Dermis blood vessel endothelial cell (primary cell): ENCODE measurements at places on chromosomes 4 and X. TPM values are rescaled to one million over a fixed set of nuclear protein-coding genes. Genes with fewer than 3 reads are reported as not detected.

PHF8 gene
- 35.4 and 39.7 TPM in 2 replicates for total RNA-seq

GRCh38 chr4:1011666-1012033, 224 bp downstream of the FGFRL1 start:
- DNase-seq: no peak

DNA sequence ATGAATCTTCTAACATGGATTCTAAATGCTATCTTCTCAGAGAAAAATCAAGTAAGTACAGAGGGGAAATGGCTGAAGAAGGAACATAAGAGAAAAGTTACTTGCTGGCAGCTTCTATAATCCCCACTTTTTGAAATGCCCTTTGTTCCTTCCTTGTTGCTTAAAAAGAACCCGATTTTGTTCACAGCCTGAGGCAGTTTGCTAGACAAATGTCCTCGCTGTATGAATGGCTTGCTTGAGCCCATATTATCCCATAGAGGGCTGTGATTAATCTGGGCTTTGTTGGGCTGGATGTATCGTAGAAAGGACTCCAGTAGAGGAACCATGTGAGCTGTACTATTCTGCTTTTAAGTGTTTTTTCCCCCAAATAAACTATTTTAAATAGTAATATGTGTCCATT, 134.3 kb upstream of the FGF13 start:
- no peak for DNase-seq

DNA sequence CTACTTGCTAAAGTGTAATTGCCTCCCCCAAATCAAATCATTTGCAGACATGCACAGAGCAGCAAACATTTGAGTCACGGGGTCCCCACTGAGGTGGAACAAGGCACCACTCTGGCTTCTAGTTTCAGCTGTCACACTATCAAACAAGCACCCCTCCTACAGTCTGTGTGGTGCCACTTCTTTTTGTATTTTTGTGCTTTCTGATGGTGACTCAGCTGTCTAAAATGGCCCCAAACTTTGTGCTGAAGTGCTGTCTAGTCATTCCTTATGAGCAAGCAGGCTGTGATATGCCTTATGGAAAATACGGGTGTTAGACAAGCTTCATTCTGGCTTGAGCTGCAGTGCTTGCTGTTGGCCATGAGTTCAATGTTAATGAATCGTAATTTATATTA, 15.4 kb downstream of the IGFBP7 start:
- peak; percentile 35 for DNase-seq

DNA sequence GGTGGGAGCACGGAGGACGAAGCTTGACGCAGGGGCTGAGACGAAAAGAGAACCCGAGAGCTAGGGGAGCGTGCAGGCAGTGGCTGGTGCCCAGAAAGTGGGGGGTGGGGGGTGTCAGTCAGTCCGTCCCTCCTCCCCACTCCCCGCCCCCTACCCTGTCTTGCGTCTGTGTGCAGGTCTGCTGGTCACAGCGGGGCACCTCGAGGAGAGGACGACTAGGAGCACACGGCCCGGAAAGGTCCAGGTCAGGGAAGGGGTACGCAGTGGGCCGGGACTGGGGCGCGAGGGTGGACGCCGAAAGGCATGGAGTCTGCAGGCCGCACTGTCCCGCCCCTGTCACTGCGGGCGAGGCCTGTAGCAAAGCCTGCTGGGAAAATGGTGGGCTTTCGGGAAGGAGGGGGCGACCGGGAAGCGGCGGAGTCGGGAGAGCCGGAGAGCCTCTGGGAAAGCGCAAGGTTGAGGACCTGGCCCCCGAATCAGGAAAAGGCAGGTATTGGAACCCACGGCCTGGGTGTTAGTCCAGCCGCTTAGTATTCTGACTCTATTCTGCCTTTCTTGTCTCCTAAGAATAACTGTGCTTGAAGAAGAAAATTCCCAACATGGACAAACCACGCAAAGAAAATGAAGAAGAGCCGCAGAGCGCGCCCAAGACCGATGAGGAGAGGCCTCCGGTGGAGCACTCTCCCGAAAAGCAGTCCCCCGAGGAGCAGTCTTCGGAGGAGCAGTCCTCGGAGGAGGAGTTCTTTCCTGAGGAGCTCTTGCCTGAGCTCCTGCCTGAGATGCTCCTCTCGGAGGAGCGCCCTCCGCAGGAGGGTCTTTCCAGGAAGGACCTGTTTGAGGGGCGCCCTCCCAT, 769 bp downstream of the TCEAL1 start:
- peak; percentile 77 for DNase-seq

DNA sequence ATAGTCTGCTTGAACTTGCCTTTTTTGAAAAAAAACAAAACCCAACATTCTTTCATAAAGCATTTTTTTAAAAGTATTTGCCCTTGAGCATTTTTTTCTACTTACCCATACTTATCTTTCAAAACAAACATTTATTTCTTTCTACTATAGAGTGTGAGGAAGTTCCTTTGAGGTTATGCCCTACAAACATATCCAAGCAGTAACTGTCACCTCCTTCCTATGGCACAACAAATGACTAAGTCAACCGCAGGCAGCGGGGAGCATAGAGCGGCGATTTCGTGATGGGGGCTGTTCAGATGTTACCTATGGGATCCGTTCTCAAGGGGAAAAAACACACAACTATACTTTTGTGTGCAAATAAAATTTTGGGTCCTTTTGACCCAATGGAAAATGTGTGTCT, 19.4 kb downstream of the SPRY1 start:
- peak; percentile 34 for DNase-seq

GRCh38 chrX:104343428-104344129, 88.8 kb upstream of the ESX1 start:
- peak; percentile 86 for DNase-seq

DNA sequence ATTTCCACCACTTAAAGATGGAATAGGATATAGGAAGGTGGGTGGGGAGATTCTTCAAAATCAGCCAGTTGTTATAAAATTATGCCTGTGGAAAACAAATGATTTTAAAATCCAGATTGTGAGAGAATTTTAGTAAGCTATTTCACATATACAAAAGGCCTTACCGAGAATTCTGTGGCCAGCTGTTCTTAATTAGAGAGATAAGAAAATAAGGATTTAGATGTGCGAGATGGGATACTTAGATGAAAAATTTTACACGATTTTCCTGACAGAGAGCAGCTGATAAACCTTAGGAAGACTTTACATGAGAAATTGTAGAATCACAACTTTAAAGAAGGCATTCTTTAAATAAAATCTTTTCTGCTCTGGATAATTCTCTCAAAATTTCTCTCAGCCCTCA, 94.5 kb upstream of the IQCM start:
- no peak for DNase-seq

DNA sequence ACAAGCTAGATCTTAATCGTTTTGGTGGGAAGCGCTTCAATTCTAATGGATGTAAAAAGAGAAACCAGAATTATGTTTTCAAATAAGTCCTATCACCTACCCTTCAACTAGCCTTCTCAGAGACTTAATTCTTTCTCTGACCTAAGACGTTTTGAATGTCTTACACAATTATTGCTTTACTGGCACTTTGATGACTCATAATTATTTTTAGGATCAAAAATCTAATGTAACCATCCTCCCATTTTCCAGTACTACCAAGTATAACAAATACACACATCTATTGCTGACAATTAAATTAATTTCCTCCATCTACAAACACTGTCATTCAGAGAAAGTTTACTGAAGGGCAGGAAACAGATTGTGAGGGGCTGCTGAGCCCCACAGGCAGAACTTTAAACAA, 108.6 kb downstream of the PPP3CA start:
- DNase-seq: peak; percentile 51

DNA sequence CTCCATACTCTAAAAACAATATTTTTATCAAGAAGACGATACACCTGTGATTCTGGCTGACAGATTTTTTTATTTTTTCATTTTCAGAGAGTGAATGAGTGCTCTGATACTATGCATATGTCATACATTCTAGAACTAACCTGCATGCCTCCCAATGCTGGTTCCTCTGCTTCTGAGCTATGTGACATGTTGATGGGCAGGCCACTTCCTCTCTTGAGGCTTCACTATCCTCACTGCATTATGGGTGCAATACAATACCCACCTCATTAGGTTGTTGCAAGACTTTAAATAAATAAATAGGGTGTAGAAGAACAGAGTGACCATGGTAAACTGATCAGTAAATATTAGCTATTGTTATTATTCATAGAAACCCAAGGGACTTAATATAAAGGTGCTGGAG, 408.3 kb downstream of the HNRNPD start:
- no peak for DNase-seq

- DNase-seq: no peak
Observed at GRCh38 chrX:24483596-24483995, 18.5 kb downstream of the PDK3 start.

GRCh38 chr4:76806346-76806745, 91.6 kb downstream of the SOWAHB start:
- no peak for DNase-seq

DNA sequence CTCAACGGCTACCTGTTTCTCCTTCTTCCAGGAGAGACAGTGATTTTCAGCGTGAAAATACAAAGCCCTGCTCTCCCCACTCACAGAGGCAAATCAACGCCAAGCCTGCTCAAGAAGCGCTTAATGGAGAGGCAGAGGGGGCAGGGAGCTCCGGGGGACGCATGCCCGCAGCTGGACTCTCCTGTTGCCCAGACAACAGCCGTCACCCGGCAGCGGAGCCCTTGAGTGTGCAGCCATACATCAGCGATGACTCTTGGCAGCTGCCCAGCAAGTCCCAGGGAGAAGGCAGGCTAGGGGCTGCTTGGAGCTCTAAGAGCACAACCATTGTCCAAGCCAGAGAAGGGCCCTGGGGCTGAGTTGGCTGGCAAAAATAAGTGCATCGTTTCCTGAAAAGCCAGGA, 71.0 kb upstream of the AFAP1 start:
- peak; percentile 9 for DNase-seq

- no peak for DNase-seq
Observed at GRCh38 chrX:154309041-154309775, 13.6 kb downstream of the TKTL1 start.

DNA sequence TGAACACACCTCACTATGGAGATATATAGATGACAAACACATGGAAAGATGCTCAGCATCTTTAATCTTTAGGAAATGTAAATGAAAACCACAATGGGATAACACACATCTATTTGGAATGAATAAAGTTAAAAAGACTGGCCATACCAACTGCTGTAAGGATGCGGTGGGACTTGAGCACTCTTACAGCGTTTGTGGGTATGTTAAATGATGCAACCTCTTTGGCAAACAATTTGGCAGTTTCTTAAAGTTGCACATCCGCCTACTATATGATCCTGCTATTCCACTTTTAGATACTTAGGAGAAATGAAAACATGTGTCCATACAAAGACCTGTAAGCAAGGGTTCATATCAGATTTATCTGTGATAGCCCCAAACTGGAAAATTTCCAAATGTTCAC, 50.7 kb downstream of the MRPL1 start:
- DNase-seq: no peak

GRCh38 chrX:39814391-39814790, 283.4 kb downstream of the BCOR start:
- peak; percentile 58 for DNase-seq

KLHL4 gene
- 65.0 and 99.5 TPM in 2 replicates for total RNA-seq

- no peak for DNase-seq
Observed at GRCh38 chr4:81389720-81390119, 82.0 kb downstream of the RASGEF1B start.
